H4 (cell line): ENCODE measurements at places on chromosomes 16 and 17. TPM values are rescaled to one million over a fixed set of nuclear protein-coding genes. Genes with fewer than 3 reads are reported as not detected.

GRCh38 chr17:30570596-30571265, 93.5 kb downstream of the GOSR1 start:
- no peak for DNase-seq

DNA sequence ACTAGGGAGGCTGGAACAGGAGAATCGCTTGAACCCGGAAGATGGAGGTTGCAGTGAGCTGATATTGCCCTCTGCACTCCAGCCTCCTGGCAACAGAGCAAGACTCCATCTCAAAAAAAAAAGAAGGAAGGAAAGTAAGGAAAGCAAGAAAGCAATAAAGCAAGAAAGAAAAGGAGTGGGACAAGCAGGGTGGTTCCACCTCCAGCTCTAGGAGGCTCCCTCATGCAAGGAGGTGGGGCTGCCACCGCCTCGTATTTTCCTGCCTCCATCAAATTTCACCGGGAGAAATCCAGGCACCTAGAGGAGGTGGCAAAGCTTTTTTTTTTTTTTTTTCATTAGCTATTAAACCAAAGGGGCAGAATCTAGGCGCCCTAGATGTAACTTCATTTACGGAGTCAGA, 1.0 kb downstream of the CYB561 start:
- DNase-seq, result no peak

- DNase-seq, result no peak
Observed at GRCh38 chr16:58853854-58854791, 120.0 kb upstream of the GOT2 start.

DNA sequence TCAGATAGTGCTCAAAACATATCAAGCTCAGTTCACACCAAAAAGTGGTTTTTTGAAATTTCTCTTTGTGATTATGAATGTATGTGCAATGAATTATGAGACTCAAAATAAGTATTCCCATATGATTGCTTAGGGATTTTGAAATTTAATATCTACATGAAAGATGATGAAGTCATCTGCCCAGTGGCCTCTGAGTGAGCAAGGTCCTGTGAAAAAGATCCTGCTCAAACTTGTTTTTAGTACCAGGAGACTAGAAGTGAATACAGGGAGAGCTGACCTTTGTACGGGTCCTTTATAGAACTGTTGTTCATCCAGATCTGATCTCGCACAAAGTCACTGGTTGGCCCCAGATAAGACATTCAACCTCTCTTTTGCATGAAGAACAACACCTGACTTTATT, 151.9 kb upstream of the MAF start:
- DNase-seq, result no peak

GRCh38 chr16:24858219-24859041, 12.7 kb downstream of the SLC5A11 start:
- DNase-seq, result peak; percentile 59

GRCh38 chr16:58249388-58249779, 45.4 kb downstream of the PRSS54 start:
- DNase-seq, result no peak

GRCh38 chr16:86353148-86353547, 157.2 kb upstream of the FOXF1 start:
- DNase-seq, result no peak

DNA sequence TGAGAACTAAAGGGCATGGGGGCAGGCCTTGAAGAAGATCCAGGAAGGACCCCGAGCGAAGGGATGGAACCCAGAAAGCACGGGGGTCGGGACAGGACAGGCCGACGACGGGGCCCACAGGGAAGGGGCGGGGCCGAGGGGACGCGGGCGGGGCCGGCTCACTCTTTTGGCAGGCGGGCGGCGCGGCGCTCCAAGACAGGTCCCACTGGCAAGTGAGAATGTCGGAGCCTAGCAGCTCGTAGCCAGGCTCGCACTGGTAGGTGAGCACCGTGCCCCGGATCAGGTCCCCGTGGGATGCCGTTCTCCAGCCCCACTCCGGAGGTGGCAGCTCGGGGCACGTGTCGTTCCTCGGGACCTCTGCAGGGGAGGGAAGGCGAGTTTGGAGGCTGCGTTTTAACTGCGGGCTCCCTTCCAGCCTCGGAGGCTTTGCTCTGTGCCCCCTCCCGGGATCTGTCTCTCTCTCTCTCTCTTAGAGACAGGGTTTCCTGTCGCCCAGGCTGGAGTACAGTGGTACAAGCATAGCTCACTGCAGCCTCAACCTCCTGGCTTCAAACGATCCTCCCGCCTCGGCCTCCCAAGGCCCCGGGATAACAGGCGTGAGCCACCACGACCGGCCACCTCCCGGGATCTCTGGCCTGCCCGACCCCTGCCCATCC, 13.7 kb upstream of the CDIPT start:
- no peak for DNase-seq

DNA sequence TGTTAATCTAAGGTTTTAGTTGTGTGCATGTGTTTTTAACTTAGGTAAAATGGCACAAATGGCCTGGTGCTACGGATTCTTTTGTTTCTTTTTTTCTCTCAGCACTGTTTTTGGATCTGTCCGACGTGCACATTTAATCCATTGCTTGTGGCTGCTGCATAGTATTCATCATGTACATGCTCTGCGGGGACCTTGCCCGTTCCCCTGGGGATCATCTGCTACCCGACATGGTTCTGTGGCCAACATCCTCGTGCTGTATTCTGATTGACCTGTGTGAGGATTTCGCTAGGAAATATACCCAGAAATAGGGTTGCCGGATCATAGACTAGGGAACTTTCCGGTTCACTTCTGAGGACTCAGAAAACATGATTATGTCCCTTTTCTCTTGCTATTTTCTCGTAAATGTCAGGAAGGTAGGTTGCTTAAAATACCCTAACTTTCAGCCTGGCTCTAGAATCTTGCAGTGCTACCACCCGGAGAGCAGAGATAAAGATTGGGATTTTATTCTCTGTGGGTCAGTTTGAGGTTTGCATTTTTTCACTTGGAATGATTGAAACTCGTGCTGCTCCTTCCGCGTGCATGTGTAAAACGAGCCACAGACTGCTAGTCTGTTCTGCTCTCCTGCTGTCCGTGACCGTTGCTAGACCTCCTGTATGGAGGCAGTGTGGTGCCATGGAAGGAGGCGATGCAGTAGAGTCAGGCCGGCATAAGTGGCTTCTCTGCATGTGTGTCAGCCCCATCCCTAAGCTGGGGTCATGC, 42.9 kb downstream of the LDHD start:
- DNase-seq, result no peak

DNA sequence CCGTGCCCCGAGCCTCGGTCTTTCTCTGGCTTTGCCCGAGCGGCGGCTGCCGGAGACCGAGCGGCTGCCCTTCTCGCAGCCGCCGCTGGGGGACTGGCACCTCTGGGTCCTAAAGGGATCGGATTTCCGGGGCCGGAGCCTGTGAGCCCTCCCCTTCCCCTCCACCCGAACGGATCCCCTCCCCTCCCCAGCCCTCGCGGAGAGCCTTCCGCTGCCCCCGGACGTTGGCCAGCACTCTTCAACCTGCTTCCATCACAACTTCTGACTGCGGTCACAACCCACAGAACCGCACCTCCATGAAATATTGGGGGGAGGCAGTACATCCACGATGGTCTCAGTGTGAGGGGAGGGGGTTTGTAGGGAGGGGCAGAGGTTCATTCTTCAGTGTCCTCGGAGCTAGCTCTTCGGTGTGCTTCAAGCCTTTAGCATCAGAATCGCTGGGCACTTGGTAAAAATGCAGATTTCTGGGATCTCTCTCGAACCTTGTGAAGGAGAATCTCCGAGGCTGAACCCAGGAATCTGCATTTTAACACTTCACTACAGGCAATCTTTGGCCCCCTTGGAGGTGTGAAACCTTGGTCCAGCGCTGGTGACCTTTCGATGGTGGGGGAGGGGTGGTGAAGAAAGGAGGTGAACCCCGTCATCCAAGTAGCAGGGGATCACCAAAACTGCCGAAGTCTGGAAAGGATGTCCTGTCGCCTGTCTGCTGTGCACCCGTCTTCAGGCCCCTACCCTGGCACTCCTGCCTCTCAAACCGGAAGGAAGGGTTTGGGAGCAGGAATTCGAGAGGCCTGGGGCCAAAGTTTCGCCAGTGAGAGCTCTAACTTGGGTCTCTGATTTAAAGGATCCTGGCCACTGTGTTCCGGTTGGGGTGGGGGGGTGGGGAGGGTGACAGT, 812 bp upstream of the PPP1R9B start:
- peak; percentile 89 for DNase-seq

DNA sequence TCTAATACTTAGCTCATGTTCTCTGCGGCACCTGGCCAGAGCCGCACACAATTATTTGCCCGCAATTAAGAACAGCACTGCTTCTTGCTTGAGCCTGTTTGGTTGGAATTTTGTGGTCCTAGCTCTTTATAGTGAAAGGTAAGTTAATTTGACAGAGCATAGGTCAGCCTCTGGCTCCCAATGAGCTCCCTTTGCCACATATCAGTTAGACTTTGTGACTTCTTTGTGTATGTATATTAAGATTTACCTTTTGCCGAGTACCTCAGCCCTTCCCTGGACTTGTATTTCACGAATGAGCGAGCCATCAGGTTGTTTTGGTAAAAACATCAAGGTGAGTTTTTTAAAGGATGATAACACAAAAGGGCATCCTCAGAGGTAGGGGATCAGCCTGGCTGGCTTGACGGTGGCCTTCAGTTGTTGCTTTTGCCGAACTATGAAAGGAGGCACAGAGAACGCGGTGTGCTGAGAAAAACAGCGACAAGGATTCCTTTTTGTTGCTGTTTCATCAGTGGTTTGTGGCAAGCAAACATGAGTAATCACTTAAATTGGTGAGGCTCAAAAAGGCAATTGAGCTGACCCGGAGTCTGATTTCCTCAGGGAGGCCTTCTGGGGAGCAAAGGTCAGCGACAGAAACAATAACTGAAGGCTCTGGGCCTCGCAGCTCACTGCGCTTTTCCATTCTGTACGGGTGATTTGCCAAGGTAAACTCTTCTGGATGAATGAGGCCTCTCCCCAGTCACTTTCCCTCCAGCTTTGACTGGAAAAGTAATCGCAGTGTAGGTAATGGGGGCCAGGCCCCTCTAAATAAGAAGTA, 163.6 kb downstream of the HS3ST3A1 start:
- no peak for DNase-seq

DNA sequence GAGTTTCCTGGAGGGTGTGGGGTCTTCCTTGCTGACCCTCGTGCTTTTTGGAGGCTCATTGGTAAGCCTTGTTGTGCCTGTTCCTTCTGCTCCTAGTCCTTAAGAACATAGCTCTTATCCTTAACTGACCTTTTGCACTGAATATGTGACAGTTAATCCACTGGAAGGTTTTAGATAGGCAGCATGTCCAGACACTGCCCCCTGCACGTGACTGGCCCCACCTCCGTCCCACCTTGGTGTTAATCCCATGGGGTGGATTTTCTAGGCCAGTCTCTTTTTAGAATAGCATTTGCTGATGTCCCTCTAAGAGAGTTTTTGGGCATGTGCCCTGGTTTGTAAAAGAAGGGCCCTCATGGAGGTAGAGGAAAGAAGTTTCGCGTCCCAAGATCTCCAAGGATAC, 58.3 kb downstream of the RBFOX1 start:
- no peak for DNase-seq

DNA sequence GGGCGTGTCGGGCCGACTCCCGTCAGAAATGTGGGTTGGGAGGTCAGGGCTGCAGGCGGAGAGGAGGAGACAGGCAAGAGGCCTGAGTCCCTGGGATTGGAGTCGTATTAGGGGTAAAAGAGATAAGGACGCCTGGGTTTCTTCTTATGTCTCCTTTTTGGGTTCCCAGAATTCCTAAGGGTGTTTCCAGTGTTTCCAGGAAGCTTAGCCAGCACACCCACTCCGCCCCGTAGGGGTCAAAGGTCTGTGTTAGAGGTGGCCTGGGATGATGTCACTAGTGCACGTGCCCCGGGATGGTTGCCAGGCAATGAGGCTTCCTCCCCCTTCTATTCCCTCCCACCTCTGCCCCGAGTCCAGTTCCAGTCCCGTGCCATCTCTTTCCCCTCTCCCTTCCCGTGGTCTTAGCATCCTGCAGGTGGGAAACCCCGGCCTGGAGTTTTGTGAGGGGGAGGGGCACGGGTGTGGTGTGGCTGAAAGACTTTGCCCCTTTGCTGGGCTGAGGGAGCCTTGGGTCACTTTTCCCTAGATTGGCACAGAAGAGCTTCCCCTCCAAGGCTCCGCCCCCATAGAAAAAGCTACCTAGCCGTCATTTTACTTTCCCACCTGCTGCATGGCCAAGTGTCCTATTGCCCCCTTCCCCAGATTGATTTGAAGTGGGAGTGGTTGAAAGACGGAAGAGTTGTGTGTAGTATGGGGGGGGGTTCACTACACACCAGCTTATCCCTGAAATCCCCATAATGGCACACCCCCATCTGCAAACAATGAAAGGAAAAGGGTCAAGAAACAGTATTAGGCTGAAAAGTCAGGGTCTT, 2.8 kb downstream of the KDM6B start:
- DNase-seq, result peak; percentile 95

DNA sequence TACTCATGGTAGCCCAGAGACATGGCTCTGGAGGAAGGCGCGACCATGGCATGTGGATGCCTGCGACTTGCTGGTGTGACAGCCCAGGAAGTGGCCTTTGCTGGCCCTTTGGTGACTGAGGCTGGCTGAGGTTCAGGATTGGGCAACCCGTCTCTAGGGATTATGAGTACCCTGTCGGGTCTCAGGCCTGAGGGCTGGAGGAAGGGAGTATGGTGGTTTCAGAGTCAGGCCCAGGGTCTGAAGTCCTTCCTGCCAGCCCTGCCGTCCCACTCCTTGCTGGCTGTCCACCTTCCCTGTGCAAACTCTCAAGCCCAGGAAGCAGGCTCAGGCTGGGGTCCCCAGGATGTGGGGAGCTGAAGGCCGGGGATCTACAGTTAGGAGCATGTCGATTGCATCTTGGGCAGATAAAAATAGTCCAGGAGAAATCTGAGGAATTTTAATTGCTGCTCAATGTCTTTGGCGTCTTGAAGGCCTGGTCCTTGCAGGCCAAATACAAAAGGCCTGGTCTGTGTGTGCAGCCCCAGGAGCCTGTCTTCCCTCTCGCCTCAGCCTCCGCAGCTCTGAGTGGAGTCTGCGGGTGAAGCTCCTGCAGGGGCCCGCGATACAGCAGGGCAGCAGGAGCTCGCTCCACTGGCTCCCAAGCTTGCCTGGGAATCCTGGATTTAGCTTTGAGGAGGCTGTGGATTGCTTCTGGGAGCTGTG, 52.5 kb downstream of the NKD1 start:
- DNase-seq, result no peak

DNA sequence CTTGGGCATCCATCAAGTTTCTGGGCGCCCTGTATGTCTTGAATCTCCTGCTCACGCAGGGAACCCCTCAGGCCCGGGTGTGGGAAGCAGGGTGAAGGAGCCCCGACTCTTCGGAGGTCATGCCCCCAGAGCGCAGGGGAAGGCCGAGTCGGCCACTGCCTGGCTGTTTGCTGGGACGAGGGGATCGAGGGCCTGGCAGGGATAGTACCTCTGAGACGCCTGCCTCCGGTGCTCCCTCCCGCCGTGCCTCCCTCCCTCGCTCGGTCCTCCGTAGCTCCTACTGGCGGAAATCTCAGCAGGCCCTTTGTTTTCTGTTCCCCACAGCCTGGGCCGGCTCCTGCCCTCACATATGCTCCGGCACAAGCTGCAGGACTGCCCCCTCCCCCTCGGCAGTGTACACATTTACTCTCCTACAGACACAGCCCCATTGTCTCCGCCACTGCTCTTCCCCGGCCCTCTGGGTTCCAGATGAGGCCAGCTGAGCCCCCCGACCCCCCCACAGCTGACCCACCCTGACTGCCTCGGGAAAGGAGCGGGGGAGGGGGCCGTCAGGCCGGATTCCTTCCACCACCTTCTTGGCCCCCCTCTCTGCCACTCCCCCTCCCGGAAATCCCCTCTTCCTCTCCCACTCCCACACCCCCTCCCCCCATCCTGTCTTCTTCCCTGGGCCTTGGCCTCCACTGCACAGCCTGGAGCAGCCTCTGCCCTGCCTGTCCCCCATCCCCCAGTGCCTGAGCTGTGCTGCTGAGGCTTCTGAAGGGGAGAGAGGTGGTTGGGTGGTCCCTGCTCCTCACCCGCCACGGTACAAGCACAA, 1.4 kb downstream of the TRAF4 start:
- no peak for DNase-seq

Gene ALOX15
- total RNA-seq, result not detected in 2 replicates

Gene TP53TG3D
- 0.25 TPM in 1 of 2 replicates, not detected in the other for total RNA-seq

Gene C17orf113
- total RNA-seq, result 0.19 and 0.62 TPM in 2 replicates
